H4 (cell line): ENCODE measurements at places on chromosomes 5 and 9.

- DNase-seq, result no peak
Observed at GRCh38 chr9:75797085-75797580, 93.3 kb upstream of the PCSK5 start.

DNA sequence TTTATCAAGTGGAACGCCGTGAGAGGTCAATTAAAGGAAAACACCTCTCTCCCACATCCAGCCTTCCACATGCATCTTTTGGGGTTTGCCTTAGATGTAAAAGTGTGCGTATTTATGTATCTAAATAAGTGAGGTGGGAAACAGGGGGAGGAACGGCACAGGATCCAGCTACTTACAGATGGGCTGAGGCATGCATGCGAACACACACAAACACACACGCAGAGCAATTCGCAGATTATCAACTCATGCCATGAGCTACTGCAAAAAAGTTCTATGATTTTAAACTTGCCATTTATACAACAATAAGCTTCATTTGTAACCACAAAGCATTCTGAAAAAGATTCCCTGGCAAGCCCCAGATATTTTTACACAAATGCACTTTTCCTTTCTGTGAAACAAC is 242.1 kb downstream of the BNC2 start:
- DNase-seq, result no peak

- no peak for DNase-seq
Observed at GRCh38 chr9:121009650-121010049, 40.4 kb downstream of the C5 start.

DNA sequence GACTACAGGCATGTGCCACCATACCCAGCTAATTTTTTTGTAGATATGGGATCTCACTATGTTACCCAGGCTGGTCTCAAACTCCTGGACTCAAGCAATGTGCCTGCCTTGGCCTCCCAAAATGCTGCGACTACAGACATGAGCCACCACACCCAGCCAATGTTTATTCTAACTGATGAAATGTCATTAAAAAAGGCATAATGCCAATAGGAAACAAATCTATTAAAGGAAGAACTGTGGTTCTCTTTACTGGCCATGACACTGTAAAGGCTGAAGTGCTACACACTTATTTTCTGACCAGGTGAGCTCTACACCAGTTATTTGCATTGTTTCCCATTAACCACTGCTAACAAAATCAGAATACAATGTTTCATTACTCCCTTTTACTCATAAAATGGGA is 106.0 kb downstream of the STRBP start:
- no peak for DNase-seq

DNA sequence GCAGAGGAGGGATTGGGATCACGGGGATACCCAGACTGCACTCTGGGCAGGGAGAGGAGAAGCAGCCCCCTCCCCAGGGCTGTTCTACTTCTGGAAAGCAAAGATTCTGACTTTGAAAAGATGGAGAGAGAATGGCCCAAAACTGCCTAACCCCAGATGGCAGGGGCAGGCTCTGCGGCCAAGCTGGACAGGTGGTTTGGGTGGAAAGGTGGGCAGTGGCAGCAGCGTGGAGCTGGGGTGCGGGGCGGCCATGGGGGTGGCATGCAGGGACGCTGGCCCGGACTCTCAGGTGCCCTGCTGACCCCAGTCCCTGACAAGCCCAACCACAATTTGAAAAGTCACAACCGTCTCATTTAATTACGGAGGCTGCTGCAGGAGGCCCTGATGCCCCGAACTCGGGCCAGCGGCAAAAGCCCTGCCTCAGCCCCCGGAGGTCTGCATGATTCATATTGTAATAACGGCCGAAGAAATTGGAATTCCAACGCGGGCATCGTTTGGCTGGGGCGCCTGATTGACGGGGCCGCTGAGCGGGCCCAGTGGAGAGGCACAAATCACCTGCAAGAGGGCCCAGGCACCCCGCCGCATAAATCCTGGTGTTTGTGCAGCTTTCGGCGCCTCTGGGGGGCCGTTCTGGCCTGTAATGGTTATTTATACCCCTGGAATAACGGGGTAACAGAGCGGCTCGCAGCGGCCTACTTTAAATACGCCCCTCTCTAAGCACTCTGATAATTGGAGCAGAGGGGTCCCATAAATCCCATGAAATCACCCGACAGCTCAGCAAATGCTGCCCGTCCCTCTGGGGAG is 41.8 kb upstream of the FCN2 start:
- no peak for DNase-seq

DNA sequence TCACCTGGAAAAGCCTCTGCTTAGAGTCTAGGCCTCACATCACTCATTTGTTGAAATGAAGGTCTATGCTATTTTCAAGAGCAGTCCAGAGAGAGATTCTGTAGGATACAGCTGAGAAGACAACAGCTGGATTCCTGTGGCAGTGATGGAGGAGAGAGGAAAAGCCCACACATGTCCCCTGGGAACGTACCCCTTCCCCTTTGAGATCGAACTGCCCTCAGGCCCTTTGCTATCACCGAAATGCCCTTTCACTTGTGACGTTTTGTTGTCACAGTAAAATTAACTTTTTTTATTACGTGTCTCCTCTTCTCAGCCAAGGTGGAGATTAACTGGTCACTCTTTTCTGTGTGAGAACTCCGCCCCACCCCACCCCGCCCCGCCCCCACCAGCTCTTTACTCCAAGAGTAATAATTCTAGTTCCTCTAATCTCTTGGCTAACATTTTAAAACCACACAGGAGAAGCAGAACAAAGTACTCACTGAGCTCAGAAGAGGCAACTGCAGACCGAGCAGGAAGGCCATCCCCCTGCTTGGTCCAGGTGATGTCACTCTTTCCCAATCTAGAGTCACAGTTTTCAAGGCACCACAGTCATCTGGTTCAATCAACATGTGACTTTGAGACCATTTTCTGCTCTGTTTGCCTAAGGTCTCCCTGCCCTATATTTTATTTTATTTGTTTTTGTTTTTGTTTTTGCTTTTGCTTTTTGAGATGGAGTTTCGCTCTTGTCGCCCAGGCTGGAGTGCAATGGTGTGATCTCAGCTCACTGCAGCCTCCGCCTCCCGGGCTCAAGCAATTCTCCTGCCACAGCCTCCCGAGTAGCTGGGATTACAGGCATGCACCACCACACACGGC is 105.6 kb downstream of the SUSD1 start:
- peak; percentile 71 for DNase-seq

DNA sequence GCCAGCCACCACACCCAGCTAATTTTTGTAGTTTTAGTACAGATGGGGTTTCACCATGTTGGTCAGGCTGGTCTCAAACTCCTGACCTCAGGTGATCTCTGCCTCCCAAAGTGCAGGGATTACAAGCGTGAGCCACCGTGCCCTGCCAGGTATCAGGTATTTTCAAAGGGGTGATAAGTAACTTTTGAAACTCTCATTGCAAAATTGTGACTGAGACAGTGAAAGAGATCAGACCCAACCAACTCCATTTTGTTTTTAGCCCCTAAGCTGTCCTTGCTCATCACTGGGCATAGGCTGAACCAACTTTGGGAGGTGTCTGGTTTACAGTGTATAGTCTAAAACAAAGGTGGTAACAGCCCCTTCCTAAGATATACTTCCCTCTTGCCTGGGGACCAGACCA is 29.3 kb downstream of the UNC13B start:
- no peak for DNase-seq

DNA sequence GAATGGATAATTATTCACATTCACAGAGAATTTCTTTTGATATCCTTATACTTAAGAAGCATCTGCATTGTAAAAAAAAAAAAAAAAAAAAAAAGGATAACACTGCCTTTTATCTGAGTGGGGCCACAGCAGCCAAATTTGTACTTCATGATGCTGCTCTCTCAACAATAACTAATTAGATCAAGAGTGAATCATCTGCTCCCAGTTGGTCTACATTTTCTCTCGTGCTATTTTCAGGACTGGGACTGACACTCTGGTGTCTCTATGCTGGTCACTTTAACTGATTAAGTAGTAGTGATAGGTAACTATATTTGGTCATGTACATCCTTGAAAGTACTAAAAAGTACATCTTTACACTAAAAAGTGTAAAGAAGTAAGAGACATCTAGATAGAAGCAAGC is 90.1 kb downstream of the RFX3 start:
- no peak for DNase-seq

DNA sequence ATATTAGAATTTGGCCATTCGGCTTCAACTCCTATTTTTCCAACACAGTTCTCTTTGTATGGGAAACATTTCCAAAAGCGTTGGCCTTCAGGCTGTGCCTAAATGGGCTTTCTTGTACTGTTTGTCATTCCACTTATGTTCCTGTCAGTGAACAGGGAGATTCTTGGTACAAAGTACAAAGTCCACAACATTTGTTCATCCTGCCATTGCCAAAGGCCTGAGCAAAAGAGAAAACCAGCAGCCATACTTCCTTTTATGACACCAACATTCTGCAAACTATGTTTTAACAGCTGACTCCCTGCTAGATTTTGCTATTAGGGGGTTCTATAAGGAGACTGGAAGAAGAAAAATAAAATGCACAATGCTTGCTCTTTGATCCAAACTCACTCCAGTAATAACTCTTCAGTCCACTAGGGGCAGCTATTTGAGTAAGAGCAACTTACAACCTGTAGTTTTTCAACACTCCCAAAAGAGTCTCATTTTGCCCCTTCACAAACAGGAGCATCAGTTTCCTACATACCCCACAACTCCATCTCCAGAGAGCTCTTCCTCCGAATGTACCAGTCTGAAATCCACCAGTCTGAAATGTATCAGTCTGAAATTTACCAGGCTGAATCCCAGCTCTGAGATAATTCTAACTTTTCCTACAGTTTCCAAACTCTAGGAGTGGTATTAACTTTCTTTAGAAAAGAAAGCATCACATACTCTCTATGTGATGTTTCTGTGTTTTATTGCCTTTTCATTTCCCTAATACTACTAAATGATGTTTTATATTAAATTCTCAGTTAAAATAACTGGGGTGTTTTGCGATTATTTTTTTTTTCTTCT is 693.8 kb downstream of the DNAH5 start:
- DNase-seq, result peak; percentile 43

- DNase-seq, result no peak
Observed at GRCh38 chr5:116923344-116923743, 348.7 kb upstream of the SEMA6A start.

GRCh38 chr5:137462816-137463520 is 36.2 kb downstream of the SPOCK1 start:
- DNase-seq, result no peak

DNA sequence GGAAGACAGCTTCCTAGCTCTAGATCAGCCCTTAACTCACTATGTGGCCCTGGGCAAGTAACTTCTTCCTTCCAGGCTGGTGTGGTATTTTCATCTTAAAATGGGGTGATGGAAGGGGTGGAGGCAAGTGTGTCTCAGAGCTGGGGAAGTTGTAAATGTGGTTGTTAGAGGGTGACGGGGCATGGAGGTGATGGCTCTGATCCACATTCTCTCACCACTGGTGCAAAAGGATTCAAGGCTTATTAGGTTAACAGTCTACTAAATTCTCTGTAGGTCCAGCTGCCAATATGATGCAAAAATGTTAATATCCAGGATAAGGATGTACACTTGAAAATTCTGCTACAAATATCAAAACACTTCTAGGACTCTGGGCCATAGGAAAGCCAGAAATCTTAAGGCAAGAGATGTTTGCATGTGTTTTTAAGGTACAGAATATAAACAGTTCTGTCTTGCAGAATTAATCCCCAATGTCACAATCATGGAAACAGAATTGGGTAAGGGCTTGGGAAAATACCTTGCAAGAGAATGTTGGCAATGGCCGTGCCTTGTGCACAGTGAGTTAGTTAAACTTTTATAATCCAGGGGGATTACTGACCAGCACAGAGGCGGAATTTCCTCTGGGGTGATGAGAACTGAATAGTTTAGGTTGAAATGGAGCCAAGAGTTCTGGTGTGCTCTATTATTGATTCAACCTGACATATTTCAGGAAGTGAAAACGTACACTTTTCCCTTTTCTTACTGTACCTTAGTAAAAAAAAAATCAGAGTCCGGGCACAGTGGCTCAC is 19.8 kb downstream of the TNFSF15 start:
- DNase-seq, result no peak

DNA sequence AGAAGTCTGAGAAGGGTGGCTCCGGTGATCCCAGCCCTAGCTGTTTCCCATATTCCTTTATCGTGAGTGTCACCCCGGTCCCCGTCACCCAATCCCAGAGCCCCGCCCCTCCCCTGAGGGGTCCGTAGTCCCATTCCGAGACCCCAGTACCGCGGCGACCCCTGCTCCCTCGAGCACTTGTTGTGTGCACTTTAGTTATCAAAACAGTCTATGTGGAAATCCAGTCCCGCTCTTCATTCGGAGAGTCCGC is 223 bp downstream of the LRSAM1 start:
- DNase-seq, result no peak

DNA sequence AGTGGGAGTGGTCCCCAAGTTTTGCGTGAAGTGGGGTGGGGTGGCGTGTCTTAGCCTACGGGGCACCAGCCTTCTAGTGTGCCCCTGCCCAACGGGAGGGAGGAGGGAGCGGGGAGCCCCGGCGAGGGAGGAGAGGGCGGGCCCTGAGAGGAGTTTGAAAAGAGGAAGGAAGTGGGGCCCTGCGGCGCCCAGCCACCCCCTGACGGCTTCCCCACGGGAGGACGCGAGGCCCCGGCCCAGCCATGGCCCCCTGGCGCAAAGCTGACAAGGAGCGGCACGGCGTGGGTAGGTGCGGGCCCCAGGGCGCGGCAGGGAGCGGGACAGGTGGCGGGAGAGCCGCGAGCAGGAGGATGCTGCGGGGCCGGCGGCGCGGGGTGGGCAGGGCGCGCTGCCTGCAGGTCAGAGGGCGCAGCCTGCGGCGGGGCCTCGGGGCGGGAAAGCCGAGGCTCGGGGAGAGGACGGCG is at the start of gene DOCK2:
TSS of gene DOCK2 (plus strand) at position 191 of the 464 bp plus-strand sequence. CDS start at position 243, 52 bp downstream.
- DNase-seq, result no peak

DNA sequence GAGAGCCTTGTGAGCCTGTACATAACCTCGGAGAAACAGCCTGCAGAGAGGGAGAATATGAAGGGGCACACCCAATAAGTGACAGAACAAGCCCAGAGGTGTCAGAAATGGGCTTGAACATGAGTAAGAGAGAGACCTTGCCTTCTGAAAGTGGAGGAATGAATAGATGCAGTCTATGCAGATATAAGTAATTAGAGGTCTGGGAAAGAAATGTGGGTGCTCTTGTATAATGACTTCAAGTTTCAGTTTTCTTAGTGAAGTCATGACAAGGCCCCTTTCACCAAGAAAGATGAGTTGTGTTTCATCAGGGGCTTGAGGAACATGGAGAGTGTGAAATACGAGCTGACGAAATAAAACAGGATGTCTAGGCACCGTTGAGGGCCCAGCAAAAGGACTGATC is 15.1 kb downstream of the GRAMD2B start:
- DNase-seq, result no peak

DNA sequence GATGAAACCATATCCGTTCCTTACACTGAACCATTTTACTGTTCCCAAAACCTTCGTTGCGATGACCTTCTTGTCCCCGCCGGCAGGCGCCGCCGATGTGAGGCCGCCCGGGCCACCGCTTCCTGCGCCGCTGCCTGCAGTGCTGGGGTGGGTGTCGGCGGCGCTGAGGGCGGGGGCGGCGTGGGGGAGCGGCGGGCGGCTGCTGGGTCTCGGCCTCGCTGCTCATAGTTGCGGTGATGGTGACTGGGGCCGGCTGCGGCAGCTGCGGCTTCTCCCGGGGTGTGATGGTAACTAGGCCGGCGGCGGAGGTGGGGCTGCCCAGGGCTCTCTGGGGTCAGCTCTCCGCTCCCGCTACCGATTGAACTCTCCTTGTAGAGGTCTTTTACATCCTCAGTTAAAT is 14.1 kb upstream of the OR2S2 start:
- DNase-seq, result no peak
